Myocyte (in vitro differentiated cells): ENCODE measurements at places on chromosomes 5 and 9. TPM values are rescaled to one million over a fixed set of nuclear protein-coding genes. Genes with fewer than 3 reads are reported as not detected.

CDKN2B gene
- 75.8 and 81.1 TPM in 2 replicates for total RNA-seq

PTGDS gene
- 126 and 177 TPM in 2 replicates for total RNA-seq

PCDHGA9 gene
- total RNA-seq = 0.88 and 1.7 TPM in 2 replicates

PCDHA1 gene
- 0.10 TPM in 1 of 2 replicates, not detected in the other for total RNA-seq

EQTN gene
- not detected in 2 replicates for total RNA-seq

DNA sequence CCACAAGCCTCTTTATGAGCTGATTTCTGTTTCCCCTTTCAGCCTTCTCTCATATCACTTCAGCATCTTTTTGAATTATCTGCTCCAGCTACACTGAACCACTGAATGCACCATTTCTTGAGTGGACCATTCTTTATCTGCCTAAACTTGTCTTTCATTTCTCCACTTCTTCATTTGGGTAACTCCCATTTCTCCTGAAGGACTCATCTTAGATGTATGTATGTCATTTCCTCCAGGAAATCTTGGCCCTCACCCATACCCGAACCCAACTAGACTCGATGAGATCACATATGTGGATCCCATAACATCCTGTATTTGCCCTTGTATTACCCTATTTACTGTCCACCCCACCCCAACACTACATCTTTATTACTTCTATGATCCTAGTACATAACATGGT is 249.8 kb downstream of the KIF4B start:
- no peak for DNase-seq
